ENCODE measurements at places on chromosomes 4 and X. TPM values are rescaled to one million over a fixed set of nuclear protein-coding genes. Genes with fewer than 3 reads are reported as not detected.
A peak's percentile ranks its signal among the peaks of the same experiment; 100 is the strongest.

TMPRSS11B gene
- not detected for total RNA-seq

HS6ST2 gene
- total RNA-seq, result not detected

TRMT2B gene
- total RNA-seq, result 15.6 TPM

SORBS2 gene
- 4.2 TPM for total RNA-seq

TCEAL6 gene
- not detected for total RNA-seq

USP9X gene
- 80.0 TPM for total RNA-seq

CCDC160 gene
- 0.58 TPM for total RNA-seq

NWD2 gene
- total RNA-seq, result not detected

EMD gene
- 77.3 TPM for total RNA-seq

SLITRK4 gene
- 3.0 TPM for total RNA-seq

F8A3 gene
- total RNA-seq, result 11.5 TPM

BST1 gene
- total RNA-seq, result 1.0 TPM

PRKX gene
- 12.3 TPM for total RNA-seq

GDPD2 gene
- not detected for total RNA-seq

CTAG2 gene
- total RNA-seq, result not detected

DNA sequence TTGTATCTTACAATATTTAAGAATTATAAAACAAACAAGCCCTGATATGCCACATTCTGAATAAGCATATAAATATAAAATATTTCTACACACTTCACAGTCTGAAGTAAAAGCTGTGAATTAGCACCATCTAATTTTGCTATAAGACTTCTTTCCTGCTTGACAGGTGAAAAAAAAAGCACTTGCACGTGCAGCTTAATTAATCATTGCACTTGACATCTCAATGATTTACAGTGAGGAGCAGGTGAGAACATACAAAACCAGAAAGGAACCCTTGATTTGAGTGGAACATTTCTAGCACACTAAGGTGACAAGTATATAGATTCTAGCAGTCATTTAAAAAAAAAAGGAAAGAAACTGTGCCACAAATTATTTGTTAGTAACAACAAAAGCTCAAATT lies 47.9 kb downstream of the CHIC2 start:
- no peak for DNase-seq

DNA sequence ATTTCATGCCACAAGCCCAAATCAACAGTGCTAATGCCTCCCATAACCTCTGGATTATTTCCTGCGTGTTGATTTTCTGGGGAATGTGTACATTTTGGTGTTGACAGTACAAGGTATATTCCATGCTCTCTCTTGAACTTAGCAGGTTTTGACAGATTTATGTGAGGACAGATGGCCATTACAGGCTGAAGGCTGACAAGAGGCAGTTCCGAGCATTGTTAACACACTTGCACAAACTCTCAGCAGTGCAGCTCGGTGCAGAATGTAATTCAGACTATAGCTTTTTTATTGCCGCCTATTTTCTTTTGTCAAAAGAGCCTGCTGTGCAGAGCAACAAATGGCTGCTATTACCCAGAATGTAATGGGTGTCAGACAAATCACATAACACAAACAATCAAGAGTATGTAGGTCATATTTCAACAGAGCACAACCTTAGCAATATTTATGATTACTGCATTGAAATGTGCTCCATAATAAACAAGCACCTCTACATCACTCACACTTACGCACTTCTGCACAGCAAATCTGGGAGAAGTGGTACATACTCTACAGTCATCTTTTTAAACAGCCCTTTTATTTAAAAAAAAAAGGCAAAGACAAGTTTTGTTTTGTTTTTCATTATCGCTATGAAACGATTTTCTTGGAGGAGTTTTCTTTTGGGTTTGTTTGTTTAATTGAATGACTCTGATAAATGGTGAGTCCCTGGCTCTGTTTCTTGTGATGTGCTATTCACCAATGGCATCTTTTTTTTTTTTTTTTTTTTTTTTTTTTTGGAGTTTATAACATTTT lies 71.6 kb downstream of the PPARGC1A start:
- DNase-seq, result no peak

DNA sequence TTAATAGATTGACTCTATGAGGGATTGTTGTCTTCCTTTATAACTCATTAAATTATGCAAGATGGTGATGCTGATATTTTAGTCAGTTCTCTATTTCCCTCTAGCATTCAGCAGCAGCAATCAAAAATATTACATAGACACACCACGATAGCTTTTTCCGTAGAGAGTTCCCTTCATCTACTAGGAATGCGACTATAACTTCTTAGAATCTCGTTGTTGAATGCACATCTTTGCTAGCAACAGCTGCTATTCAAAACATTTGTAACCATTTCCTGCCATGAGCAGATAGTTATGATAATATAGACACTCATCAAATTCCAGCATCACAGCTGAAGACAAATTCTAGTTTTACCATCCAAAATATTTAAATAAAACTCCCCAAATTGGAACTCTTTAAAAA lies 147.4 kb upstream of the FGF13 start:
- peak; percentile 71 for DNase-seq

DNA sequence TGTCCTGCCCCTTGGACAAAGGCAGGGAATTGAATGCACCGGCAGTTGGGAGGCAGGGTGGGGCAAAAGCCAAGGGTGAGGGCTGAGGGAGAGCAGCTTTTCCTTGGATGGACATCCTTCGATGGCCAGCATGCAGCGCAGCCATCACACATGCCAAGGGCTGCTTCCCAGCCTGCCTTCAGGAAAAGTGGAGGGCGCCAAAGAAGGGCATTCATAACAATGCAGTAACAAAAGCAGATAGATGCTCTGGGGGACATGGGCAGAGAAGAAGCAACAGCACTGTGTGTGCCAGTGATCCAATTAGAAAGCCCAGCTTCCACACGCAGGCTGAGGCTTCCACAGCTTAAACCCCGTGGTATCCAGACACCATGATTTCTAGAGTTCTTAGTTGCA lies 71.5 kb downstream of the TSPAN5 start:
- no peak for DNase-seq

GRCh38 chr4:98625399-98625798 lies 33.0 kb downstream of the TSPAN5 start:
- no peak for DNase-seq

DNA sequence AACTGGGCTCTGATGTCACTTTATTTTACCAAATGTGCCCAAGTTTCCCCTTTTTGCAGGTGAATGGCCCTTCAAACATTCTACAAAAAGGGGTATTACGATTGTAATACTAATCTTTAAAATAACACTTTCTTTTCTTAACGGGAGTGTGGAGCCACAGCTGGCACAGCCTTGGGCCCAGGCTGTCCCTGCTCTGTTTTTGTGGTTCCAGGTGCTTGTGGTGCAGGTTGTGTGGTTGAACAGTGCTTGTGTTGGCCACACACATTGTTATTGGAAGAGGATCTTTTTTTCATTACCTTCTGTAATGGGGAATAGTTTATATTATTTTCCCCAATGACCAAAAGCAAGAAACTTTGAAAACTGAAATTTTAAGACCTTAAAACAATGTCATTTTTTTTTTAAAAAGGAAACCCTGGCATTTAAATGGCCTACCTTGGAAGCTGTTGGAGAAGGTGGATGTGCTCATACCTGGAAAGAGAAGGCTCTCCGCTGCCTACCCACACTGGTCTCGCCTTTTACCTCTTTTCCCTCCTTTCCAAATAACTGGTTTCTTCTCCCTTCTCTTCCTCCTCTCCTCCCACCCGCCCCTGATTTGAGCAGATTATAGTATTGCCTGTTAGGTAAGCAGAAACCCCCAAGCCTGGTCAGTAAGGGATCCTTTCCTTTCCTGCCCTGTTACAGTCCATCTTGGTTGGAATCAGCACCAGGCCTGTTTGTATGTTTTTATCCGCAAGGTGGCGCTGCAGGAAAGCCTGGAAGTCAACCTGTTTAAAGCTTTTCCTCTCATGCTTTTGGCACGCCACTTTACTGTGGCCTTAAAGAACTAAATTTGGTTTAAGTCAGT lies 28.6 kb downstream of the HADH start:
- peak; percentile 68 for DNase-seq

DNA sequence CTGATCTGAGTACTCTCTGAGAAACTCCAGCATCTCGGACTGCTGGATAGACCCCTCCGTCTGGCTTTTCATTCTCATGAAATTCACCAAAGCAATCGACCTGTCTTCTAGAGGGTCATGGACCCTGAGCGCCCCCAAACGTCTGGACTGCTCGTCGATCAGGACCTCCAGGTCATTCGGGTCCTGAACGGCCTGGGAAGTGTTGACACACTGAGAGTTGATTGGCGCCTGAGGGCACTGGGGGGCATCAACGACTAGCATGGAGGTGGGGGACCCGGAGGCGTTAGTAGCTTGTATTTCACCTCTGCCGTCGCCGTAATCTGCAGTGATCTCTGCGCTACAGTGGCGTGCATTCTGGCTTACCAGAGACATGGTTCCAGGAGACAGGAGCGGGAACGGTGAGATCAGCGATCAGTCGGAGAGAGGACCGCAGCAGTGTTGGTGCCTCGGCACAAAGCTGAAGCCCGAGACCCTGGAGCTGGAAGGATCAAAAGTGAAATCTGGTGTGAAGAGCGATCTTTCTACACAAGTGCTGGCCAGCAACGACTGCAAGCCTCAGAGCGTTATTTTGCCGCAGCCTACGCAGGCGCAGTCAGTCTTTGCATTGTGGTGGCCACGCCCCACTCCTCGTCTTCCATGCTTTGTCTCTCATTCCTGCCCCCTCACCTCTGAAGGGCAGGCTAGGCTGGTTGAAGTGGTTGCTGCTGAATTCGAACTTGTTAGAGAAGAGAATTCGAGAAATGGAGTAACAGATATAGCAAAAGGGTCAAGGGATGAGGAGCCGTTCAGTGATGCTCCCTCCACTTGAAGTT lies at the start of gene MAGEE2:
MAGEE2 (minus strand) TSS at position 575 of the 812 bp plus-strand sequence; CDS start at position 372, 203 bp downstream.
- DNase-seq, result no peak

- DNase-seq, result no peak
These were observed 203.2 kb upstream of the MBNL3 start for GRCh38 chrX:132692066-132692465.

GRCh38 chr4:71377561-71377960 lies 38.7 kb downstream of the SLC4A4 start:
- DNase-seq, result peak; percentile 79

DNA sequence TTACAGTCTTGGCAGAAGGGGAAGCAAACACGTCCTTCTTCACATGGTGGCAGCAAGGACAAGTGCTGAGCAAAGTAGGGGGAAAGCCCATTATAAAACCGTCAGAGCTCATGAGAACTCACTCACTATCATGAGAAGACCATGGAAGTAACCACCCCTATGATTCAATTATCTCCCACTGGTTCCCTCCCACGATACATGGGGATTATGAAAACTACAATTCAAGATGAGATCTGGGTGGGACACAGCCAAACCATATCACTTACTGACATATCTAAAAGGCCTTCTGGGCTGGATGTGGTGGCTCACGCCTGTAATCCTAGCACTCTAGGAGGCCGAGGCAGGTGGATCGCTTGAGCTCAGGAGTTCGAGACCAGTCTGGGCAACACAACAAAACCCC lies 117.1 kb upstream of the USP9X start:
- DNase-seq, result no peak

DNA sequence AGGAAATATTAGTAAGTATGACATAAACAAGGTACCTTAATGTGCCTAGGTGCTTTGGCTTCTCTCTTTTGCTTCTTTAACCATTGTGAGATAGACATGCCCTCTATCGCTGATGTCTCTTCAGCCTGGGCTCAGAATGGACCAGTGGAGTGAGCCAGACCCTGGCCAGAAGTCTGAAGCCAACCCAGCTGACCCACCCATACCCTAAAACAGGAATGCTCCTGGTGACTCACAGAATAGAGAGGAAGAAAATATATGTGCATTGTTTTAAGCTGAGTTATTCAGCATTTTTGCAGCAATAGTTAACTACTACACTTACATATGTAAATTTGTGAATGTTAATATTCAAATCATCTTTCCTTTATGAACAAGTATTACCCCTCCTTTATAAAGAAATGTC lies 167.5 kb upstream of the PCDH10 start:
- DNase-seq, result no peak

DNA sequence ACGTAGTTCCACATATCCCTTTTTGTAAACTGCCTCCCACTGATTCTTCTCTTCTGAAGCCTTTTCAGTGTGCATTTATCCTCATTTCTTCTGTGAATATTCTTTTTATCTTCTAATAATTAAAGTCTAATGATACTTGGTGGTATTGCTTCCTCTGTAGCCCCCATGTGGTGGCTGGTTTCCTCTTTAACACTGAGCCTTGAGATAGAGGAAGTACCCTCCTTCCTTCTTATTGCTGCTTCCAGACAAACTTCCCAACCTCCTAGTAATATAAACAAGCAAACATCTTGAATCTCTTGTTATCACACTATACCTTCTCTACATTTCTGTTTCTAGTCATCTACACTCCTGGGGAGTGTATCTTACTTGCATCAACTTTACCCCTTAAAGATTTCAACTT lies 310.5 kb upstream of the GIMD1 start:
- no peak for DNase-seq

DNA sequence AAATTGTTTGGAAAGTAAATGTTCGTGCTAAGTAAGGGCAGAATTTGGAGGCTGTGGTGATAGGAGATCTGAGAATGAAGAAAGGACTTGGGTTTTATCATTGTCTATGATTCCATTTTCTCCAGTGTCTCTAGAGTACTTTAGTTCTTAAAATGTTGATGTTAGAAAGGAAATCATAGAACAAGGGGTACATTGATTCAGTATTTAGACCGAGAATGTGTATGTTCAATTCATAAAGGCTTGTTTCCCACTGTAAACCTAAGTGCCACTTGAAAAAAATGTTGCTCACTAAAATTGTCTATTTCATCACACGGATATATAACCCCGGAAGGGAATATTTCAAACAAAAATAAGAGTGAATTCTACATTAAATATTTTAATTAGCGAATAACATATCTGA lies 159.3 kb upstream of the ETNPPL start:
- DNase-seq, result no peak

DNA sequence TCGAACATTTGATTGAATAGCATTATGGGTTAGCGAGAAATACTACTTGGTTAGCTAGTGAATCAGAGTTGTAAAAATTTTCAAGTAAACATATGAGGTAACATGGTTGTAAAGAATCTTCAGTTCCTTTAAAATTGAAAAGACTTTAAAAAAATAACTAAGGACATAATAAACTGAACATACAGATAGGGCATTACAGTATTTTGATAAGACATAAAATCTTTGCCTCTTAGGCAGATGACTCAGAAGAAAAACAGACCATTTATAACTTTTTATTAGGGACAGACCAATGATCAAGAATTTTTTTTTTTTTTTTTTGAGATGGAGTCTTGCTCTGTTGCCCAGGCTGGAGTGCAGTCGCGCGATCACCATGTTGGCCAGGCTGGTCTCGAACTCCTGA lies 43.1 kb downstream of the PNMA5 start:
- DNase-seq, result no peak

GRCh38 chrX:104108955-104109354 lies 3.4 kb upstream of the ZCCHC18 start:
- DNase-seq, result no peak

DNA sequence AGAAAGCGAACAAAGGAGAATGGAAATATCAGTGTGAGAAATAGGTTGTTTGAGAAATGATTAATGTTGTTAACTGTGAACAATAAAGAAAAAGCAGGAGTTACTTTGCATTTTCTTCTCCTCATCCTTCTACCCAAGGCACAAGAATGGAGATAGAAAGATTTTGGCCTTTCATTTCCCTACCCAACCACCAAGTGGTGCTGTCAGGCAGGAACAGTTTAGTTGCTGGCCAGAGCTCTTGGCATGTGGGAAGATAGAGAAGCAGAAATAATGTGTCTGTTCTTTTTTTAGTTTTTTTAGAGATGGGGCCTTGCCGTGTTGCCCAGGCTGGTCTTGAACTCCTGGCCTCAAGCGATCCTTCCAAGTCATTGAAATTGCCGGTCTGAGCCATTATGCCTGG lies 12.8 kb downstream of the HOPX start:
- no peak for DNase-seq

- no peak for DNase-seq
These were observed 74.0 kb downstream of the HPRT1 start for GRCh38 chrX:134533952-134534351.
